ENCODE measurements at places on chromosomes 1 and 21.

DNA sequence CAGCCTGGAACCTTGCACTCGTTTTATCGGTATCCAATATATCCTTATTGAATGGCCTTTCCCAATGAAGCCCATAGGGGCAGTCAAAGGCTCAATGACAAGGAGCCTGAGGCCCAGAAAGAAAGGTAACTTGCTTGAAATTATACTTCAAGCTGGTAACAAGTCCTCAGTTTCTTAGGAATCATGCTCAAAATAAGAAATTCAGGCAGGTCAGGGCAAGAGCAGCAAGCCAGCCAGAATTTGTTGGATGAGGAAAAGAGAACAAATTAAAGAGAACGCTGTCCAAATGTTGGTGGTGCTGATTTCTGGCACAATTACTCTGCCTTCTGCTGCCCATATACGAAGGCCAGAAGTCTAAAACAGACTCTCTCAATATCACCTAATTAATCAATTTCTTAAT, 77.6 kb downstream of the DDX20 start:
- no peak for DNase-seq

- no peak for DNase-seq
These were observed 8.9 kb downstream of the CASP9 start for GRCh38 chr1:15515022-15515663.

DNA sequence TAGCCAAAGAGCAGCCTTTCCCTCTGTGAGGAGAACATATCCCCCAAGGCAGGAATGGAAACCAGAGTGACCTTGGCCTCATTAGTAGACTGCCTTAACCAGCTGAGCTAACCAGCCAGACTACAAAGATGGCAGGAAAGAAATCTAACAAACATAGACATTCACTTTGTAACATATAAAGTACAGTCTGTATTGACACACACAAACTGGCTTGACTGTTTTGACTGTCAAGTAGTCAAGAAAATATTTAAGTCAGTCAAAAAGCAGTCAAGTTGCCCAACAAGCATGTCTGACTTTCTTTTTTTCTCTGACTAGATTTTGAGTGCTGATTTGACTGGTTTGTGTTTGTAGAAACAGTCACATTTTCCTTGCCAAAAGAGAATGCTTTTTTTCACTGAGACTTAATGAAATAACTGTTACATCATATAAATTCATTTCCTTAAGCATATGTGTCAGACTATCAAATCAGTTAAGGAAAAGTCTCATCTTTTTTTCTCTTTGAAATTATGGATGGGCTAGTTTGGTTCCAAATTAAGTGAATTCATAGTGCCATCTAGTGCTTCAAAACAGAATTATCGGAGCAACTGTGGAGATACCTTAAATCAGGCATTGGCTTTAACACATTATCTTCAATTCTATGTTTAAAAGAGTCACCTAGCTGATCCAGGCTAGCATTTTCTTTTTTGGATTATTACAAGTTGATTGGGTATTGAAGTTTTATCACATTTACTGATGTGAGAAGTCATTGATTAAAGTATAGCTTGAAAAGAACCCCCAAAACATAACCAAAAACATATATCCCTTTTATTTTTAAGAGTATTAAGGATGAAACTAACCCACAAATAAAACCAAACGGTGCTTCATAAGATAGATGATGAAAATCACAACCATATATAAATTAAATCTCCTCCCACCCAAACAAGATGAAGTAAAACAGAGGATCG, 75.0 kb downstream of the ATP6V1G3 start:
- DNase-seq: peak; percentile 37

DNA sequence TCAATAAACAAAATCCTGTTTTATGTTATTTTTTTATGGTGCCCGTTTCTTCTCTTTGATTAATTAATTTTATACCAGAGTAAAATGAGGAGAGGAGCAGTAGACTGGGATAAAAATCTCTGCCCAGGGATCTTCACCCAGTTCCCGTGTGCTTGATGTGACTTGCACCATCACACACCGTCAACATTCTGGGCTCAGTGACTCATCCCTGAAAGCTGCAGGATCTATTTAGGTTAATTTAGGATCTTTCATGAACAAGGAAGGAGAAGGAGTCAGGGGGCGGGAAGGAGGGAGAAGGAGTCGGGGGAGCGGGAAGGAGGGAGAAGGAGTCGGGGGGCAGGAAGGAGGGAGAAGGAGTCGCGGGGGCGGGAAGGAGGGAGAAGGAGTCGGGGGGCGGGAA, 182.4 kb downstream of the SMYD3 start:
- no peak for DNase-seq

DNA sequence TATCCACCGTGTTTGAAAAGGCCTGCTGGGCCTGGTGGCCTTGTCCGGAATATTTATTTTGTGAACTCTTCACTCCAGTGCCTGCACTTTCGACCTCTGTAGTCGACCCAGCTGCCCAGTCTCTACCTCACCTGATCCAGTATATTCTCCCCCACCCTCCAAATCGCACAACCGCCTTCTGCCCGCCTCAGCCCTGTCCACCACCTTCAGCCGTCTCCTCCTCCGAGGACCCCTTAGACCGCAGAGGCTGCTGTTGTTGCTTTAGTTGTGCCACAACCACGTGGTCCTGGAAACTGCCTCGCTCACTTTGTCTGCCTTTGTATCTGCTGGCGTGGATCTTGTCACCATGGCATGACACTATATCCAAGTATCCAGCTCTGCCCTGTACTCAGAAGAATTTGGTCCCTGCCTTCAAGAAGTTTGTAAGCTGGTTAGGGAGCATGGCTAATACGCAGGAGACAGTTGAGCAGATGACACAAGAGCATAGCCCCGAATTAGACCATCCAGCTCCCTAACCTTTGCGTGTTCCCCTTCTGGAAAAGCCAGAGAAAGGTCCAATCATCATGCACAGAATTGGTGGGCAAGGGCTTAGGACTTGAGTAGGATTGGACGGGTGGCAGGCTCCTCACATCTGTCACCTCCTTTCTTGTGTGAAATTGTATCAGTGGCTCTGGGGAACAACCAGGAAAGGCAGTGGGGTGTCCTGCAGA, 1.5 kb downstream of the PHGDH start:
- DNase-seq: peak; percentile 76

DNA sequence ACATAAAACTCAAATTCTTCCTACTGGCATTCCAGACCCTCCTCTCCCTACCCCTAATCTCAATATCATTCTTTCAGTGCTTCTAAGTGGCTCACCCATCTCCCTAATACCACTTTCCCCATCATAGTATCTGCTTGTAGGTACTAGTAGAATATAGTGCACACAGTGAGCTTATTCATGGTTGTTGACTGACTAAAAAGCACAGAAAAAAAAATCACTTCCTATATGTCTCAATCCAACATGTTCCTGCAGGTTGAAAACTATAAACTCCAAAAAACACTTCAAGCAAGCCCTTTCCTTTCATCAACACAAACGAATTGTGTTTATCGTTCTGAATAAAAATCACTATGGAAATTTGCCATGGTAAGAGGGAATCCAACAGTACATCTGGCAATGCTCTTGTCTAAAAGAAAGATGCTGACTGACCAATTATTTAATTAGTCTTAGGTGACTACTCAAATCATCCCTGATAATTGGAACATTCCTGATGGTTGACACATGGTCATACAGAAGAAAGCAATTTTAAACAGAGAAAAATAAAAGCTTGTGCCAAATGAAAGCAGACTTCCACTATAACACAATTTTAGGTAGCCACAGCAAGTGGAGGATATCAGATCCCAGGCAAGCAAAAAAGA, 87.1 kb downstream of the NDUFS5 start:
- no peak for DNase-seq

GRCh38 chr1:23575226-23575810, 16.0 kb upstream of the ID3 start:
- DNase-seq: no peak

GRCh38 chr1:46611691-46612221, 4.9 kb downstream of the MOB3C start:
- no peak for DNase-seq

GRCh38 chr1:42993502-42994136, 35.0 kb upstream of the SLC2A1 start:
- DNase-seq: no peak

DNA sequence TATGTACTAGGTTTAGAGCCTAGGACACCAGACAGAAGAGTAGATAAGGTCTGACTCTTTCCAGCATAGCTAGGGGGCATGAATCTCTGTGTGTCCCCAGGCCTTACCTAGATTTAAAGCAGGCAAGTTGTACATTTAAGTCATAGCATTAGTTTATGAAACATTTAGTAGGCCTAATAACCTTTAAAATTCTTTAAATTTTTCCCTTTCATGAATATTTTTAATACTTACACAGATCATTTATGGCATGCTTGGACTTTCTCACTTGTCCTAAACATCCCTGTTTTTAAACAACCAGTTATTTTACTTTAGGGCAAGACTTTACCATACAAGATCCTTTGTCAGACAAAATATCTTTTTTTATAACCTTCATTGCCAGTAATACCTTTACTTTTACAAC, 258.4 kb upstream of the ZRANB2 start:
- DNase-seq: no peak

GRCh38 chr1:55076356-55076755, 37.0 kb downstream of the PCSK9 start:
- no peak for DNase-seq

GRCh38 chr1:176785791-176786190, 322.8 kb downstream of the PAPPA2 start:
- DNase-seq: no peak

GRCh38 chr1:116161390-116161789, 50.2 kb downstream of the MAB21L3 start:
- no peak for DNase-seq

- no peak for DNase-seq
These were observed 45.6 kb downstream of the XCL2 start for GRCh38 chr1:168498159-168498631.

DNA sequence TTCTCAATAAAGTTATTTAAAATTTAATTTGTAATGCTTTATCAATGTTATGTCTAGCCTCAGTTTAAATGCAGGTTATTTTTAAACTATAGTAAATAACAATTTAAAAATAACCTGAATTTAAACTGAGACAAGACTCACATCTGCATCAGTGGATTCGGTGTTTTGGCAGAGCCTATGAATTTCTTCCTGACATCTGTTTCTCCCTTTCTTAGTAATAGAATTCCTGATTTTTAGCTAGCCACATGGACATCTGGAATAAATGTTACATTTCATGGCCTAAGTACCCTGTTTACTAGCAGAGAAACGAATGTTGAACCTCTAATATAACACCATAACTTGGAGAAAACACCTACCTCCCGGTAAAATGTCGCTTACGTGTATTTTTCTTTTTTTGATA, 1141.6 kb upstream of the ADGRL2 start:
- no peak for DNase-seq

GRCh38 chr1:12005488-12006166, 13.7 kb upstream of the MIIP start:
- DNase-seq: no peak

- DNase-seq: no peak
These were observed 139.1 kb upstream of the ZNHIT6 start for GRCh38 chr1:85847356-85847755.

DNA sequence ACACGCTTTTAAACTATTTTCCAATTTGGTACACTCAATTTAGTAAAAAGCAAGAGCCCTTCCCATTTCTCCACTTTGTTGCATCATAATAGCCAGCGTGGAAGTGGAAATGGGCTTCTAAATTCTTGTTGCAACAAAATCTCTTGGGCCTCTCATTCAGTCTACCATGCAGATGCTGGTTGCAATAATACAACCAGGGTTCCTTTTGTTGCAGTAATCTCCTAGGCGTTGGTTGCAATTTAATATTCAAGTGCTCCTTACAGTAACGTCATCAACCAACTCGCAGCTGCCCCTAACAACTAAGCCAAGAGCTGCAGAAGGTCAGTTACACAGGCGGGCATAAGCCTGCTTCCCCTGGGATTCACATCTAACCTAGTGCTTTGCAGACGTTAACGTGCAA, 2.7 kb upstream of the HDGF start:
- peak; percentile 86 for DNase-seq

DNA sequence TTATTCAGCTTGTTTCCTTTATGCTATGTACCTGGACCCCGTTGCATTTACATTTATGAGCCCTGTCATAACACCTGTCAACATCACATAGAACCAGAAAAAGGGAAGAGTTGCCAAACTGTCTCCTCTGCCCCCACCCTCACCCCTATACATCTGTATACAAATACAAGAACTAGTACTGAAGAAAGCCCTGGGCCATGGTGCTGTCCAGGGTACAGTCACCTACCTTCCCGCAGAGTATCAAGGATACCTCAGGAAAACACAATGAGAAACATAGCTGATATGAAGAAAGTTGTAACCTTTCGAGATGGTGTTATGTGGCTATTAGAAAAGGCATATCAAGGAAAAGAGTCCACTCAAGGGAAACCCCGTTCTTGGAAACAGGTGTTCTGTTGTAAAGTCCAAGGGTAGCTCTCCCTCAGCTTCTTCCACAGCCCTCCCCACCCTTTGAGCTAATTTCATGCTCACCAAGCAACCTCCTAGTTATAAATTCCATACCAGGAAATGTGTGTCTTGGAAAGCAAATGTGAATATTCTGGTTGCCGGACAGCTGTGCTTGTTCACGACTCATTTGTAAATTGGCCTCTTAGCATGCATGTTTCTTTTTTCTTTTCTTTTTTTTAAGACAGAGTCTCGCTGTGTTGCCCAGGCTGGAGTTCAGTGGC, 16.7 kb upstream of the AVPR1B start:
- no peak for DNase-seq

- DNase-seq: no peak
These were observed 133.7 kb downstream of the COQ8A start for GRCh38 chr1:227073786-227074185.

DNA sequence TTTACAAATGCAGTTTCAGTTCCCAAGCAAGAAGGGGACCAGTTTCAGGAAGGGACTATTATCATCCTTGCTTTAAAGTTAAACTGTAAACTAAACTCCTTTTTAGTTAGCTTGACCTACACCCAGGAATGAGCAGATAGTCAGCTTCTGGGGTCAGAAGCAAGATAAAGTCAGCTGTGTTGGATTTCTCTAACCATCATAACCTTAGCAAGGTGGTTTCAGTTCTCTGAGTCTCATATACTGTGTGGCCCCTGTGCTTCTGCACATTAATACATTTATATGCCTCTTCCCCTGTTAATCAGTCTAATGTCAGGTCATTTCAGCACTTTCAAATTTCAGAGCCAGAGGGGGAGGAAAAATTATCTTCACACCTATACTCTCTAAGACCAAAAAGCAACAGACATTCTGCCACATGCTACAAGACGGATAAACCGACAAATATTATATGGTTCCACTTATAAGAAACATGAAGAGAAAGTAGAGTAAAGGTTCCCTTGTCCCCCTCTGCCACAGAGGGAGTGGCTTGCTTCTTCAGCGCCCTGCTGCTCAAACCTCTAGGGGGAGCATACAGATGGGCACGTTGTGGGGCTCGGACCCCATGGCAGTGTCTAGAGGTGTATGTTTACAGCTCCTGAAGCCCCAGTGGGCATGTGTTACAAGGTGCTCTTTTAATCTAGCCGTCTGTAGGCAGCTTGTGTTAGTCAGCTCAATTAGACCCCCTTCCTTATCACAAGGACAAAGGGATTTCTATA, 89.1 kb downstream of the SMYD3 start:
- no peak for DNase-seq

- DNase-seq: no peak
These were observed 4.0 kb downstream of the S100A16 start for GRCh38 chr1:153608742-153609584.

All from NCI-H524 (cell line).